ENCODE measurements at places on chromosomes 4 and X.

- DNase-seq, result no peak
These were observed 605.5 kb upstream of the PITX2 start for GRCh38 chr4:111228396-111228795.

- no peak for DNase-seq
These were observed 94.6 kb downstream of the PPP3CA start for GRCh38 chr4:101252721-101253120.

GRCh38 chr4:85789241-85789640 lies 314.3 kb downstream of the ARHGAP24 start:
- no peak for DNase-seq

DNA sequence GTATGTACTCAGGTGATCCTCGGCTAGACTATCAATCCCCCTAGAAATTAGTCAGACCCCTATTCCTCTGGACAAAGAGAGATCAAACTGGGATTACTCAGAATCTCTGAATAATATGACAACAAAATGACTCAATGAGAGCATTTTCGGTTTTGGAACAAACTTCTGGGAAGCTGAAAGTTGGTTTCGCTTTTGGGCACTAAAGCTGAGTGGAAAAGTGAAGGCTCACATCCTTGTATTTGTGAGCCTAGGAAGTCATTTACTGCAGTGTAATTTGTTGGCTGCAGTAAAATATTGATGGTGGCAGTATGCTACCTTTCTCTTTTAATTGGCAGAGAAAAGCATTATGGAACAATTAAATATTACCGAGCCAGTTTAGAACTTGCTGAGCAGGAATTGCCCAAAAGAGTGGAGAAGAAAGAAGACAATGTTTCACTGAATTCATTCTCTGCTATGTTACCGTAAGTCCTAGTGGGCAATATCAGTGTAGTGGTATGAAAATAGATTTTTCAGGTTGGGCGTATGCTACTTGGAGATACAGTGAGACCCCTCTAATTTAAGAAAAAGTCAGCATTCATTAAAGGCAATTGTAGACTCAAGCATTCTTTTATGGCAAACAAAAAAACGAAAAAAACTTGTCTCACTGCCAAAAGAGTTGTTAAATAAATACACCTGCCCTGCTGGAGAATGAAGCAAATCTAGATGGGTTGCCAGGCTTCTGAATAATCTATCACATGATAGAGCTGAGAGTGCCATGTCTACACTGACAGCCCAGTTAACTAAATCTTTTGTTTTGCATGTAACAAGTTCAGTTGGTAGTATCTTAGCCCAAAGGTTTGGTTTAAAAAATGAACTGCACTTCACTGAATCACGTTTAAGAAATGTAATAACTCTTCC lies 69.6 kb downstream of the AGTR2 start:
- DNase-seq, result no peak

- peak; percentile 12 for DNase-seq
These were observed 55.8 kb upstream of the POU4F2 start for GRCh38 chr4:146582864-146583263.

- DNase-seq, result no peak
These were observed 16.2 kb upstream of the LAMP2 start for GRCh38 chrX:120485315-120485637.
